ENCODE measurements at places on chromosomes 7 and 10. TPM values are rescaled to one million over a fixed set of nuclear protein-coding genes. Genes with fewer than 3 reads are reported as not detected.

TMEM229A gene
- total RNA-seq, result not detected

DNA sequence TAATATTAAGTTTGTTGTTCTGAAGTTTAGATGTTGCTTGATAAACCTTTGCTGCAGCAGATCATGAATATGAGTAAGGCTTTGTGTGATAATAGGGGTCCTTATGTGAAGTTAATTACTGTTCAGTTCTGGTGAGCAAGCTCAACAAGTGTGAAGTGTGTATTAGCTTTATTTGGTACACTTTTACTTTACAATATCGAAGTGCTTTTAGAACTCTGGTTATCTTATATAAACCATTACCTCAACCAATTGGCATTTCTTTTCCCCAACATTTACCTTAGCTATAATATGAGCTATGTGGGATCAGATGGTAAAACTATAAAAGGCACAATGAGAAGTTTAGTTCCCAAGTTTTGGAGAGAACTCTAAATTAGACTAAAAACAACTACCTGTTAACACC lies 127.6 kb downstream of the LCOR start:
- DNase-seq, result no peak

DNA sequence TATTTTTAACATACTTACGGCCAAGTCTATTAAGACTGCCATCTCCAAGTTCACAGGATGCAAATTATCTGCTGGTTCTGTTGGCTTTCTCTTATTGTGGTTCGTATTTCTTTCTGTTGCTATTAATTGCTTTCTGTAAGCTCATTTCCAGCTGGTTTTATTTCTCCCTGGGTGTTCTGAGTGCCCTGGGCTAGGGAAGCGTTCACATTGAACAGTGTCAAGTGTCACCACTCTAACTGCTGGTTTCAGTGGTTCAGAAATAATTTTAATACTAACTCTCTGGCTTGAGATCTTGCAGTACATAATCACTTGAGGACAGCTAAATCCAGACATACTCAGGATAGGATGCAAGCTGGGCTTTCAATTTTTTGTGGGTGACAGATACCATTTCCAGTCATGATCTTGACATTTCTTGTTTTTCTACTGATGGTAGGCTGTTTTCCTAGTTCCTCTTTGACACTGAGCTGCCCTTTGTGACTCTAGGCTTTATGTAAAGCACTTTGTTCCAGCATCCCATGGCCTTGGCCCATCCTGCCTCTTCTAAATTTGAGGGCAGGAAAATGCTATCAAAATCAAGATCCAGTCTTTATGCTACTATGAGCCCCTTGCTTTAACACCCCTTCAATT lies 117.6 kb downstream of the SNX13 start:
- no peak for DNase-seq

DNA sequence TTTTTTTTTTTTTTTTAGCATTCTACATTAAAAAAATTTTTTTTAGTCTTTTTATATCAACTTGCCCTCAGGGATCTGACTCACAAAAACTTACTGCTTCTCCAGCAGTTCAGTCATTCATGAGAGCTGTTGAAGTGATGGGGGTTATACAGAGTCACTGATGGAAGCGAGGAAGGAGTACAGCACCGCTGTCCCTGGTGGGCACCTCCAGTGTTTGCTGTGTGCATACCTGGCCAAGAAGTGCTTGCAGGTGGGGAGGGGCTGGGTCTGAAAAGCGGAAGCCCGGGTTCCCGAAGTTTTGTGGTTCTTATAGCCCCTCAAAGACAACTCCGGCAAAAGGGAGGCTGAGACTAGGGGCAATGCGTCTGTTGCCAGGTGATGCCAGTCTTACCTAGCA lies 46.2 kb downstream of the MINDY4 start:
- no peak for DNase-seq

GRCh38 chr7:99596408-99596955 lies 1.6 kb upstream of the TMEM225B start:
- DNase-seq, result no peak

RHBDD2 gene
- 27.0 TPM for total RNA-seq

DNA sequence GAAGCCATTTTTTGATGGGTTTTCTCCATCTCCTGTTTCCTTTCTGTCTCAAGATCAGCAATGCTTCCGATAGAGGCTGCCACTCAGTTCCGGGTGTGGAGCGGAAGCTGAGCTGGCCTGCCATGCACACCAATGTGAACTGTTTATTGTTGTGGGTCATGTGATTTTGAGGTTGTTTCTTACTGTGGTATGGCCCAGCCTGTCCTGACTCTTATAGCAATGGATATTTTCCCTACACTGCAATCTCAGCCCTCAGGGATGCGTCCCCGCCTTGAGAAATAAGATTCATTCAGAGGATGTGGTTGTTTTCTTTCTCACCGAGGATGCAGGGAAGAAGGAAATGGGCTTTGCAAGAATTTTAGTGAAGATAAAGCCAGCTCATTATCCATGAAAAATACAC lies 134.7 kb downstream of the PFKFB3 start:
- DNase-seq, result no peak

- DNase-seq, result no peak
Observed at GRCh38 chr10:62996925-62997324, 136.2 kb upstream of the NRBF2 start.

ZNF736 gene
- 10.9 TPM for total RNA-seq

GRCh38 chr7:137846827-137847567 lies at the start of gene DGKI:
DGKI (minus strand) TSS chr7:137846974.
- no peak for DNase-seq

DNA sequence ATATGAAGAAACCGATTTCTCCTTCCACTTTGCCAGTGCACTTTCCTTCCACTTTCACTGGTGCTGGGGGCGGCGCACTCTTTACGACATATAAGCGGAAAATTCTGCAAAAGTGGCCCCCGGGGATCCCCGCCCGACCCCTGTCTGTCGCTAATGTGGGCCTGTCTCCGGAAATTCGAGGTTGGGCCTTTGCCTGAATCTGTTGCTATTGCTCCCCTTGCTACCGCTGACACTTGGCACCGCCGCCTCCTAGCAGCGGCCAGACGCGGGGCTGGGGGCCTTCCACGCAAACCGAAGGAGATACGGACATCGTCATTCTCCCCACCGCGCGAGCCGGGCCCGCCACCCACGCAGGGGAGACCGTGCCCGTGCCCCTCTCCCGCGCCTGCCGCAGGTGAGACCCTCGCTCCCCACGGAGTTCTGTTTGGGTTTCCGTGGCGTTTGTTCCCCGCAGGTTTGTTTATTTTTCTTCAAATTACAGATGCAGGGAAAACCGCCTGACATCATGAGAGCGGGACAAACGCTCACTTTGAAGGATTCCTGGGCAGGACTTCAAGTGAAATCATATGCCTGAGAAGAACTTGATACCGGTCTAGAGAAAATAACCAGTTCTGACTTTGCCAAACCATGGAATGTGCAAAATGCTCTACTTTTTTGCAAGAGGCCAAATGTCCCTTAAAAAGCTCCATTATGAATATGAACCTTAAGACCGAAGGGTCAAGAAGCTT lies 5.0 kb downstream of the TWIST1 start:
- DNase-seq, result no peak

RAMP3 gene
- 16.8 TPM for total RNA-seq

TRIM8 gene
- total RNA-seq, result 48.9 TPM

DNA sequence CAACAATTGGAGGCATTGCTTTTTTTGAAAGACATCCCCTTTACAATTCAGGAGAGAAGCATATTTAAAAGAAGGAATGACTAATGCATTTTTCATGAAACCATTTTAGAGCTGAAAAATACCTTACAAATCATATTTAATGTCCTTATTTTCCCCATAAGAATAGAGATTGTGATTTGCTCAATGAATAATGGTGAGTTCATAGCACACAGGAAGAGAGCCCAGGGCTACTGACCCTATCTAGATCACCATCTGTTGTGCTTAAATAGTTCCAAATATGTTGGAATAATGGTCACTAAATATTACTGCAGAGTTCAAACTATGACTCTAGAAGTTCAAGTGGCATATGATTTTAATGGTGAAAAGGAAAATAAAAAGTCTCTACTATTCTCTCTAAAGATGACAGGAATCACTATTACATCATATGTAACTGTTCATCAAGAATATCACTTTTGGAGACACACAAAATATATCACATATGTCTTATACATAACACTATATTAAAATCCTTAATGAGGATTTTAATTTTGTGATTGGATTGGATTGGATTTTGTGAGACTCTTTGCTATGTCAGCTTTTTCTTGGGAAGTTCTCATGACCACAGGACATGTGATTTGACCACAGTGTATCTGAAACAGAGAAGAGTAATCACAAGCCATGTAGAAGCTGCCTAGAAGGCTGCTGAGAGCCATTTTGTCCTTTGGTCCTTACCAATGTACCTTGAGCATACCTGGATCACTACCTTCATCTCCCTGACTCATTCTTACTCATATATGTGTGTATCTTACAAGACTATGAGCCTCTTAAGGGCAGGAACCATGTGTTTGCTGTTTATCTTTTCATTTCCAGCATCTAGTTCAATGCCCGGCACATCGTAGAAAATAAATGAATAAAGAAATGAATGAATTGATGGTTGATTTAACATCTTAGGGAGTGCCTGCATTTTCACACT lies 26.4 kb downstream of the SLC16A9 start:
- DNase-seq, result no peak

DNA sequence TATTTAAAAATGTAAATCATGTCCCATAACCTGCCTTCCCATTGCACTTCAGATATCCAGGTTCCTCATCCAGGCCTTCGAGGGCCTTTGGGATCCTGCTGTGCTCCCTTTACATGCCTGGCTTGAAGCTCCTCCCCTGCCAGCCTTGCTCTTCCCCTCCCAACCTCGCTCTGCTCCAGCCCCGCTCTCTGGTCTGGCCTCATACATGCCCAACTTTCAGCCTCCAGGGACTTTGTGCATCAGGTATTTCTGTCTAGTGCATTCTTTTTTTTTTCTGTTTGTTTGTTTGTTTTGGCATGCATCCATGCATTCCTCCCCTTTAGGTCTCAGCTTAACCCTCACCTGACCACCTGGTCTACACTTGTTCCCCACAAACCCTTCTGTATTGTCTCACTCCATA lies 160.3 kb downstream of the SNX10 start:
- no peak for DNase-seq

UPK3B gene
- total RNA-seq, result 9.2 TPM

DNA sequence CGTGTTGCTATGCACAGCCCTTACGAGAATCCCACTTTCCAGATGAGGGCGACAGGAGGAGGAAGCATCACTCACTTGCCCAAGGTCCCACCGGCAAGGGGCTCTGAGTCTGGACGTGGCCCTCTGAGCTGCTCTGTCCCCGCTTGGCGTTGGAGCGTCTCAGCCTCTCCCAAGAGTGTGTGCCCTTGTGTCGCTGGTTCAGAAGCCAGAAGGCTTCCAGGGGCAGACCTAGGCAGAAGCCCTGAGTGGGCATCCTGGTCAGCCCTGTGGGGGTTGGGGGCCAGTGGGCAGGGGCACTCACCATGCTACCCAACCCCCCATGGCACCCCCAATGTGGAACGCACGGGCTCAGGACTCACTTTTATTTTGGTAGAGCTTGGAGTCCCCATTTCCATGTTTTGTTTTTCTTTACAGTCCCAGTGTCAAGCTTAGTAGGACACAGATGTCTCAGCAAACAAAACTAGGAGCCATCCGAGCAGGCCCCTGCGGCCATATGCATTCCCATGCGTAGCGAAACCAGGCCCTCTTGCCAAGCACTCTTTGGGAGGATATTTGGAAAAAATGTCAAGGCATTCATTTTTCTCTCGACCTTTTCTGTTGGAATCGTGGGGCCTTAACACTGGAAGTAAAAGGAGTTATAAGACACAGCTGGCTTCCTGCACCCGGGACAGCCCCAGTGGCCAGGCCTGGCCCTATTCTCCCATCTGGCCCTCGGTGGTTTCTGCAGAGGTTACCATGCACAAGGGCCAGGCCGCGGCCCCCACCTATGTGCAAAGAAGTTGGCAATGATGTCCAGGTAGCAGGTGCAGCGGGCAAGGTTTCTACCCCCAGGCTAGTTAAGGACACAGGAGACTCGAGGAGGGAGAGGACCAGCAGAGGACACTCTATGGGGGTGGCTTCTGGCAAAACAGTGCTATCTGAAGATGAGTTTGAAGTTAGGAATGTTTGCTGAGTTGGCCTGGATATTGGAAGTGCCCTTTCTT lies 97.0 kb downstream of the LHPP start:
- DNase-seq, result no peak

ZNF479 gene
- total RNA-seq, result not detected

DNA sequence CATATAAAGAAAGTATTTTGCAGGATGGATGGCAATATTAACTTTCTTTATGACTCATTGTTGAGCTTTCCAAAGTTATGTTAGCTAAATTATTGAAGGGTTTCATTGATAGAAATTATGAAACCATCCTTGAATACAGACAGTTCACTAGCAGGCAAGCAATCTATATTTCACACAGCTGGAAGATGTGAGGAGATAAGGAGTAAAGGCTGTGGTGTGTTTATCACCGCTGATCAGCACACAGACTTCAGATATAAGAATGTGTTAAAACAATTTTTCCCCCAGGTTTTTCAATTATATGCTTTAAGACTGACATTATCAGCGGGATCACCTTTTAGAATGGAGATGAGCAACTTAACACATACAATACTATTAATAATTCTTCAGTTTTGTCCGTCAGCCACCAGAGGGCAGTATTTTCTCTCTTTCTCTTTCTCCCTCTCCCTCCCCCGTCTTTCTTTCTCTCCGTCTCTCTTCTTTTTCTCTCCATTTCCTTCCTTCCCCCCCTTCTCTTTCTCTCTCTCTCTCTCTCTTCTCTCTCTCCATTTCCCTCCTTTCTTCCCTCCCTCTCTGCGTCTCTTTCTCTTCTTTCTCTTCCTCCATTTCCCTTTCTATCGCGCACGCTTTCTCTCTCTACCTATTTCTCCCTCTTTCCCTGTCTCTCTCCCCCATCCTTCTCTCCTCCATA lies 62.9 kb upstream of the FAM171A1 start:
- no peak for DNase-seq

DNA sequence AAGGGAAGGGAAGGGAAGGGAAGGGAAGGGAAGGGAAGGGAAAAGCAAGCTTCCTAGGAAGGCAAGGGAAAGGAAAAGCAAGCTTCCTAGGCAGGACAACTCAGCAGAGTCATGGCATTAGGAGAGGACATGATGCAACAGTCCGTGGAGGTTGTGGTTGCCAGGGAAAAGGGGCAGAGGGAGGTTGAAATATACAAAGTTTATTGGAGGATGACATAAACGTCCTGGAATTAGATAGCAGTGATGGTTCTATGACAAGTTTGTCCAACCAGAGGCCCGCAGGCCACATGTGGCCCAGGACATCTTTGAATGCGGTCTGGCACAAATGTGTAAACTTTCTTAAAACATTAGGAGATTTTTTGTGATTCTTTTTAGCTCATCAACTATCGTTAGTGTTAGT lies 59.8 kb upstream of the OPN4 start:
- no peak for DNase-seq

GNAI1 gene
- 27.3 TPM for total RNA-seq

DNA sequence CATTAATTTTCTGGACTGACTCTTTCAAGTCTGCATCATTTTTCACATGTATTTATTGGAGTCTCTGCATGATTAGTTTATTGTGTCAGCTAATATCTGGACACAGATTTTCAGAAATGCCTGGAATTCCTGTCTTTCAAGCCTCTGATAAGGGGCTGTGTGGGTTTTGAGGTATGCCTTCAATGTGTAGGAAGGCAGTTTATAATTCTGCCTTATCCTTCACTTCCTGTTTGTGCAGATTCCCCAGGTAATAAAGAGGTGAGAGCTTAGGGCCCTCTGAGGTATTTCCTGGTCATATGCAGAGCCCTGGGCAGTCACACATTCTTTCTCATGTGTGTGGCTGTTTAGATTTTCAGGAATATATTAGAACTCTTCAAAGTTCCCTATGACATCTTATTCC lies 79.4 kb upstream of the PRKCQ start:
- DNase-seq, result no peak
